ENCODE measurements at places on chromosomes 16 and 17. TPM values are rescaled to one million over a fixed set of nuclear protein-coding genes. Genes with fewer than 3 reads are reported as not detected.

- DNase-seq = no peak
These were observed 28.3 kb upstream of the IL17C start for GRCh38 chr16:88610080-88610479.

DNA sequence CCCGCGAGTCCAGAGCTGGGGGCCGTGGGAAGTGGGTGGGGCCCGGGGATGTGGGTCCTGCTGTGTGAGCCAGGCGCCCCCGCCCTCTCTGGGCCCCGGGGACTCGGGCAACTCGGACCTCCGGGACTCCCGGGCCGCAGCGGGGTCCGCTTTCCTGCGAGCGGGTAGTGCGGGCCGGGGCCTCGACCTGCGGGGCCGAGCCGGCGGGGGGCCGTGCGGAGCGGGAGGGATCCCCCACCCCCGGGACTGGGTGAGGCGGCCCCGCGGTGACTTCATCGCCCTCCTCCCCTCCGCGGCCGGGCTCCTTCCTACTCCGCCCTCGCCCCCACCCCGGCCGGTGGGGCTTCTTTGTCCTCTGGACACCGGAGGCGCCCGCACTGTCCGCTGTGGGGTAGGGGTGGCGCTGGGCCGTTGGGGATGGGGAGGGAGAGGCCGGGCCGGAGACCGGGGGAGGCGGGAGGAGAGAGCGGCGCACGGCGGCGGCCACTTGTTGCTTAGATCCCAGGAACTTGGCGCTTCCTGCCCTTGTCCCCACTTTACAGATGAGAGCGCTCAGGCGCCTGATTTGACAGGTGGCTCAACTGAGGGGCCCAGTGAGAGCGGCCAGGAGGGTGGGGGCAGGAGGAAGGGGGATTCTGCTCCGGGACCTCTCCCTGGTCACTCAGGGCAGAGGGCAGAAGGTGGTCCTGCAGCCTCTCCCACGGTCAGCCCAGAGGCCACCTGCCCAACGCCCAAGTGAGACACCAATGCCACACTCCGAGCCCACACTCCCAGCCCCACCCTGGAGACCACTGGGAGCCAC is 874 bp downstream of the CMTM3 start:
- peak; percentile 40 for DNase-seq

- no peak for DNase-seq
These were observed 62.8 kb upstream of the B4GALNT2 start for GRCh38 chr17:49069585-49070273.

Gene SAMD14
- total RNA-seq = 4.4 TPM

Gene CACNA1H
- total RNA-seq = 1.7 TPM

GRCh38 chr17:57553991-57554825 is 190.9 kb downstream of the CCDC182 start:
- DNase-seq = no peak

GRCh38 chr17:76841776-76842405 is 26.3 kb upstream of the MGAT5B start:
- no peak for DNase-seq

Gene SLC4A1
- not detected for total RNA-seq

- no peak for DNase-seq
These were observed 61.8 kb downstream of the TUBD1 start for GRCh38 chr17:59830846-59831486.

DNA sequence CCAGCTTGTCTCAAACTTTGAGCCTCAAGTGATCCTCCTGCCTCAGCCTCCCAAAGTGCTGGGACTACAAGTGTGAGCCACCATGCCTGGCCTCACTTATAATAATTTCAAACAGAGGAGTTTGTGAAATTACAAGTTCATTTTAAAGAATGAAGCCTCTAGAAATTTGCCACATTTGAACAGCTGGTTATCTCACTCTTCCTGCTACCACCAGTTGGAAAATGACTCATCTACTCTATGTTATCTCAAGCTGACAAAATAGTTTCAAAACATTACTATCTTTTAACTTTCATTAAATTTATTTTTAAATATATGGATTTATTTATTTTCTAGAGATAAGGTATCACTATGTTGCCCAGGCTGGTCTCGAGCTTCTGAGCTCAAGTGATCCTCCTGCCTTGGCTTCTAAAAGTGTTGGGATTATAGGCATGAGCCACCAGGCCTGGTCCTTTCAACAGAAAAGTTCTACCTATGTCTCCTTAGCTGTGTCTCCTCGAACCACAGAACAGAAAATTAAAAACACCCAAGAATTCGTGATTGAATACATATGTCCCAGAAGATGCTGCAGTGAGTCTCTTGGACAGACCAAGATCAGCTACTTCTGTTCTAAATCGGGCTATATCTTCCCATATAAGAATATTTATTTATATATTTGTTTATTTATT is 47.6 kb downstream of the MYH13 start:
- DNase-seq = no peak

Gene CCDC200
- total RNA-seq = not detected

GRCh38 chr17:72518753-72519597 is 398.2 kb downstream of the SOX9 start:
- no peak for DNase-seq

GRCh38 chr16:71564335-71564967 is 12.4 kb downstream of the TAT start:
- no peak for DNase-seq

Gene ATP2C2
- total RNA-seq = not detected

Gene TNFRSF13B
- total RNA-seq = not detected

GRCh38 chr17:45640141-45640850 is 143.8 kb upstream of the CRHR1 start:
- peak; percentile 68 for DNase-seq

- DNase-seq = no peak
These were observed 20.5 kb downstream of the TMEM94 start for GRCh38 chr17:75476752-75477489.

Gene FAM171A2
- 0.35 TPM for total RNA-seq

Gene KRT14
- not detected for total RNA-seq

- no peak for DNase-seq
These were observed at the start of gene TNFRSF17 for GRCh38 chr16:11964761-11965551. Gene TNFRSF17, plus strand, starts transcription at chr16:11965210. Its CDS starts 115 bp downstream, at chr16:11965325.

Gene ZFP3
- 0.73 TPM for total RNA-seq

GRCh38 chr16:75138636-75139035 is 9.7 kb upstream of the ZFP1 start:
- DNase-seq = no peak

Gene PTX4
- not detected for total RNA-seq

GRCh38 chr16:81873843-81874752 is 95.0 kb downstream of the PLCG2 start:
- no peak for DNase-seq

DNA sequence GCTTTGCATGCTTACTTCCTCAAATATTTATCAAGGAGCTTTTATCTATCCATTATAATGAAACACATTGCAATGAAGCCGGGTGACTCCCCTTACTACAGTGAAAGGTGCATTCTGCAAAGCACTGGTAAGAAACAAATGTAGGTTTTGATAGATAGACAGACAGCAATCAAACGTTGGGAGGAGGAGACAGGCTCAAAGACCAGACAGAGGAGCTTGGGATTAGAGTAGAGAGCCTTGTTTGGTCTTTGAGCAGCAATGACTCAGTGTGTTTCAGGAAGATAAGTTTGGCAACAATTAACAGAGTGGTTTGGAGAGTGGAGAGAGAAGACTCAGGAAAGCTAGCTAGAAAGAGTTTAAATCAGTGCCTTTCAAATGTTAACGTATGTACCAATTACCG is 68.8 kb downstream of the ZNF18 start:
- DNase-seq = no peak

Gene ROGDI
- total RNA-seq = 4.6 TPM

GRCh38 chr16:35574454-35575431 is 2115.3 kb downstream of the TP53TG3F start:
- no peak for DNase-seq
